ENCODE measurements at places on chromosomes 11 and 22. TPM values are rescaled to one million over a fixed set of nuclear protein-coding genes. Genes with fewer than 3 reads are reported as not detected.

DNA sequence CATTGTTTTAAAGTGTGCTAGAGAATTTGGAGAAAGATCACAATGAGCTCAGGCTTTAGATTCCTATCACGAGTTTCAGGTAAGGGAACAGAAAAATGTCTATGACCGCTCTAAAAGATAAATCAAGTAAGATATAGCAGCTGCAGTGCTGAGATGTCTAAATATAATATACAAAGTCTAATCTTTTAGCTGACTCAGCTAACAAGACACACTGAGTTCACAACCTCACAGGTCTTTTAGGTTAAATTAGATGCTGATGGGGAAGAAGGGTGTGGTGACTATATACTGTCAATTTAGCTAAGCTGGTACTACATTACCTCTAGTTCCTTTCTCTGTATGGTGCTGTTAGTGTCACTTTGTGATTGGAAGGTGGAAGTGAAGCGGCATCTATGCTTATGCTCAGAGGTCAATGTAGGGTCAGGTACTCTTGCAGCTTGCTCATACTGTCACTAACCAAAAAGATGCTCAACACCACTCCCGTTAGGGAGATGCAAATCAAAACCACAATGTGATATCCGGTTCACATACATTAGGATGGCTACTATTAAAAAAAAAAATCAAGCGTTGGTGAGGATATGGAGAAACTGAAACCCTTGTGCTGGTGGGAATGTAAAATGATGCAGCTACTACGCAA lies 283.5 kb downstream of the SWAP70 start:
- DNase-seq, result no peak

- peak; percentile 26 for DNase-seq
Observed at GRCh38 chr11:95143106-95143681, 53.5 kb downstream of the ENDOD1 start.

- DNase-seq, result no peak
Observed at GRCh38 chr11:45151362-45151982, 5.0 kb downstream of the PRDM11 start.

DNA sequence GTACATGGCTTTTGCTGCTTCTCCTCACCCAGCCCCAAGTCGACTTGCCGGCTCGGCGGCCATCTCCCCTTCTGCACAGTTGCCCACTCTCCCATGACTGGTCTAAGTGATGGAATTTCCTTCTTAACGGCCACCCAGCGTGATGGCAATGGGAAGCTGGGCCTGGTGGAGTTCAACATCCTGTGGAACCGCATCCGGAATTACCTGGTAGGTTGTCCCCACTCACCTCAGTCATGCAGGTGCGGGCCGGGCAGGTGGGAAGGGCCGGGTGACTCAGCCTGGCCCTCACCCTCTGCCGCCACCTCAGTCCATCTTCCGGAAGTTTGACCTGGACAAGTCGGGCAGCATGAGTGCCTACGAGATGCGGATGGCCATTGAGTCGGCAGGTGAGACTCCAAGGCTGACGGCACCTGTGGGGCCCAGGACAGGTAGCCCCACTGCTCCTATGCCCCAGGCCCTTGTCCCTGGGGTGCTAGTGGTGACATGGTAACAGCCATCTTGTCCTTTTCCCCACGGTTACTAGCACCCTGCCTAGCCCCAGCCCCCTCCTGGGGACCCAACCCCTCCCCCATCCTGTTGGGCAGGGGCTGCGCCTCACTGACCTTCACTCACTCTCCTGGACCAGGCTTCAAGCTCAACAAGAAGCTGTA lies 28.1 kb downstream of the CAPN1 start:
- DNase-seq, result no peak

RAB38 gene
- total RNA-seq, result 0.94 TPM

DGKZ gene
- 37.4 TPM for total RNA-seq

SHISAL1 gene
- not detected for total RNA-seq

C11orf54 gene
- 11.3 TPM for total RNA-seq
